Activated CD4-positive, alpha-beta T cell treated with anti-CD3 and anti-CD28 coated beads, Interleukin-2, amount 50 U/mL, for 1 hour (primary cell): ENCODE measurements at places on chromosomes 4 and X.

DNA sequence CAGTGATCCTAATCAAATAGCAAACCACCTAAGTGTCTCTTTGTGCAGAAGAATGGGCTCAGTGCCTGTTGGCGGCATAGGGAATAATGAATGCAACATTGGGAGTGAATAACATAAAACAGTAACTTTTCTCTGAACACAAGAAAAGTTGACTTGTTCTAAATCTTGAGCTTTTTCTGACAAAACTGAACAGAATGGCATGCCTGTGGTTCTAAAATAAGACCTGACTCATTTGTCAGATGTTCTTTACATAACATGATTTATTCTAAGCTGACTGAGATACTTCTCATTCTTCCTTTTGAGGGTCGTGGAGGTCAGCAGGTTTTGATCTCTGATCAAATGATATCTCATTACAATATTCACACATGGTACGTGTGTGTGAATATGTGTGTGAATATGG lies 165.4 kb upstream of the WDR1 start:
- no peak for DNase-seq

DNA sequence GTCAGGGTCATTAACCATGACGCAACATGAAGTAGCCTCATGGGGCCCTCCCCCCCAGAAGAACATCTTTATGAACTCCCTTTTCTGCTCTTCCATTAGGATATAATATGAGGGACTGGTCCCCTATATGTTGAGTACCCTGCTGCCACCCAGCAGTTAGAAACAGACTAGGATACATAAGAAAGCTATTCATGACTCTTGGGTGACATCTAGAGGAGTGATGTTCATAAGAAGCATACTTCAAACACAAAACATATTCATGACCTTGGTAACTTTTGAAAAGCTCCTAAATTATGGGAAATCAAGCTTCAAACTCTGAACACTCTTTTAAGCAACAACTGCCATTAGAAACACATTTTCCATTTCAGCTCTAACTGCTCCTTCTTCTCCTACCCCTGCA lies 155.2 kb upstream of the SPIN4 start:
- no peak for DNase-seq

- DNase-seq: no peak
These were observed 3.1 kb downstream of the MANBA start for GRCh38 chr4:102757681-102758080.

GRCh38 chr4:39048311-39048710 lies 13.7 kb upstream of the KLHL5 start:
- no peak for DNase-seq

- DNase-seq: peak; percentile 26
These were observed 53.3 kb downstream of the JADE1 start for GRCh38 chr4:128862608-128863311.

DNA sequence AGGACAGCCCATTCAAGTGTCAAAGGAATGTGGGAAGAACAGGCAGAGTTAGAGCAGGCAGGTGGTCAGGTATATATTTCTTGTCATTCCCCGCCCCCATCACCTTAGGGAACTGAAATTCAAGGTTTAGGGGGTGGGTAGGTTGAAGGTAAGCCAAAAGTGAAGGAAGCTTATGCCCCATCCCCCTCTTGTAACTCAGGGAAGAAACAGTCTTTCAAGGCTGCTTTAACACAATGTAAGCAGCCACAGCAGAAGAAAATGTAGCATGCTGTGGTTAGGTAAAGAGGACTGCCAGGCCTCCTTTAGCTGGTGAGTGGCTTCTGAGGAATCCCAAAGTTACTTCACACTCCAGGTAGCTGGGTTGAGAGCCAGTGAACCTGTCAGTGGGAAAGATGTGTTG lies 122.3 kb downstream of the RS1 start:
- no peak for DNase-seq

DNA sequence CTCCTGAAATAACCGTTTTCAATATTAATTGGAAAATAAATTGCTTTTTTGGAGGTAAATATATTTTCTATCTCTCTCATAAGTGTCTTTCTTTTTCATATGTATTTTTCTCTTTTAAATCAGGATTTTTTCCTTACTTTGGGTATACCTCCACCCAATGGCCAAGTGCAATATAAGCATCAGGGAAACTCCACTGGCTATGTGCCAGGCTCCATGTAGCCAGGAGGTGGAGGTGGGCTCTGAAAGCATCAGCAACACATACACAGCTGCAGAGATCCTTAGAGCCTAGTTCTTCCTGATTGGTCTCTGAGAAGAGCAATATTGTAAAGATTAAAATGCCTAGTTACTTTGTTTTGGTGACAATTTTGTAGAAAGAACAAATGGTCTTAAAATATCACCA lies 3.4 kb downstream of the GABRA2 start:
- DNase-seq: no peak

GRCh38 chr4:154164931-154165839 lies 326.4 kb downstream of the DCHS2 start:
- no peak for DNase-seq

DNA sequence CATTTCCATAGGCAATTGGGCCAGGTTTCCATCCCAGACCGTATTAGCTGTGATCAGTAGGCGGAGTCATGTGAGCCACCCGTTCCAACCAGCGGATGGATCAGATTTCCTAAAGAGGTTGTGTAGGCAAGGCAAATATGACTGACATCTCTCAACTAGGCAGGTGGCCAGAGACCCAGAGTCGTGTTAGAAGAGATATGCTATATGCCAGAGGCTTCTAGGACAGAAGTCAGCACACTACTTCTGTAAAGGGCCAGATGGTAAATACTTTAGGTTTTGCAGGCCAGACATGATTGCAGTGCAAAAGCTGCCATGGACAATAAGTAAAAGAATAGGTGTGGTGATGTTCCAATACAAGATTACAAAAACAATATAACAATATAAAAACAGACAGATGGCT lies 788.4 kb downstream of the RPA4 start:
- DNase-seq: no peak
